Mucosa of descending colon (tissue), 3 donors: ENCODE measurements at places on chromosomes 6 and 20. TPM values are rescaled to one million over a fixed set of nuclear protein-coding genes. Genes with fewer than 3 reads are reported as not detected.

DNA sequence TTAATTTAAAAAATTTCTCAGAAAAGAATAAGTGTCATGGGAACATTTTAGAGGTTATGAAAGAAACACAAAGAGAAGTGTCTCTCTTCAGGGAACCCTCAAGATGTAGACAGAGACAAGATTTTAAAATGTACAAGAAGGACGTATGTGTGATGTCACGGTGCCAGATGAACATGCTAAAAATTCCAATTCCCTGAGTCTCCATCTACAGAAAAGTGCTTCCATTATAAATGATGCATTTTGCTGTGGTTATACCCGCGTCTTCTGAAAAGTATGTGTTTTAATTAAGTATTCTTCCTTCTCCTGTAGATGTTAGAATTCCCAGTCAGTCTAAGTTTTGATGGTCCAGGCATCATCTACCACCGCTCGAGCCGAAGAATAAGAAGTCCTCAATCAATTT is 489.1 kb downstream of the PREX1 start:
- no peak for DNase-seq

- no peak for DNase-seq
Observed at GRCh38 chr6:113631666-113632065, 225.5 kb upstream of the MARCKS start.

- DNase-seq: no peak
Observed at GRCh38 chr20:8375898-8376297, 243.8 kb downstream of the PLCB1 start.

DNA sequence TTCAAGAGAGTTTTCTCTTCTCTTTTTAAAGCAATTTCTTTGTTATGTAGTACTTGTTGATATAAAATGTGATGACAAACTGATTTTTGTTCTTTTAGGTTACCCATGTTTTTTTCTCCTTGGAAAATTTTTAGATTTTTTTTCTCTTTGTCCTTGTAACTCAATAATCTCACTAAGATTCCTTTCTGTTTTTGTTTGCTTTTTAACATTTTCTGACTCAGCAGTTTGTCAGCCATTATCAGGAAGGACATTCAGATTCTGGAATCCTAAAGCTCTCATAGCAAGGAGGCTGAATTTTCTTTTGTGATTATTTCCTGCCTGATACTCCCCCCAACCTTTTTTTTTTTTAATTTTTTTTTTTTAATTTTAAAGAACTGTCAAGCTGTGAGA is 75.2 kb upstream of the CITED2 start:
- no peak for DNase-seq

The HLA-DOB gene
- 0.38 TPM for total RNA-seq
